ENCODE measurements at places on chromosomes 7 and 10.

DNA sequence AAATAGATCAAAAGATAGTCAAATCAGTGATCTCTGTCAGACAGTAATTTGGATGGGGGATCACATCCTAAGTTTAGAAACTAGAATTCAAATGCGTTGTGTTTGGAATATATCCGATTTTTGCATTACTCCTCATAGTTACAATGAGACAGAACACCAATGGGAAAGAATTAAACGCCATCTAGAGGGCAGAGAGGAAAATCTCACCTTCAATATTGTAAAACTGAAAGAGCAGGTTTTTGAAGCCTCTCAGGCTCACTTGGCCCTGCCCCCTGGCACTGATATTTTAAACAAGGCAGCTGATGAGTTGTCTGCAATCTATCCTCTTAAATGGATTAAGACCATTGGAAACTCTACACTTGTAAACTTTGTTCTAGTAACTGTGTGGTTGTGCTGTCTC, 17.7 kb downstream of the FRG2B start:
- no peak for DNase-seq

- DNase-seq, result no peak
Measured at GRCh38 chr10:50536617-50537240, 87.0 kb downstream of the SGMS1 start.

DNA sequence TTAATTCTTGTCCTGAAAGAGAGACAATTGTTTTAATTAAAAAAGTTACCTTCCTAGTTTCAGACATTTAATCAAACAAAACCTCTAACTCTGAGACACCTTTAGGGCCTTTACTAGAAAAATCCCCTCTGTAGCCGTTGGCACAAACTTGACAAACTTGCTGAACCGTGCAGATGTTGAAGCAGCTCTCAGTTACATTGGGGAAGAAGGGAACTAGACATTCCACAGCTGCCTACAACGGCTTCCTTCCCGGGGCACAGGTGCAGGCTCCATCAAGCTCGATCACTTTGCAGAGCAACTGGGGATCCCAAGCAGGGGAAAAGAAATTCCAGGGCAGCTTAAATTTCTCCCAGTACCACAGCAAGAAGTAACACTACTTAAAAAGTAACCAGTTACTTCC, 141.3 kb downstream of the SKAP2 start:
- no peak for DNase-seq

DNA sequence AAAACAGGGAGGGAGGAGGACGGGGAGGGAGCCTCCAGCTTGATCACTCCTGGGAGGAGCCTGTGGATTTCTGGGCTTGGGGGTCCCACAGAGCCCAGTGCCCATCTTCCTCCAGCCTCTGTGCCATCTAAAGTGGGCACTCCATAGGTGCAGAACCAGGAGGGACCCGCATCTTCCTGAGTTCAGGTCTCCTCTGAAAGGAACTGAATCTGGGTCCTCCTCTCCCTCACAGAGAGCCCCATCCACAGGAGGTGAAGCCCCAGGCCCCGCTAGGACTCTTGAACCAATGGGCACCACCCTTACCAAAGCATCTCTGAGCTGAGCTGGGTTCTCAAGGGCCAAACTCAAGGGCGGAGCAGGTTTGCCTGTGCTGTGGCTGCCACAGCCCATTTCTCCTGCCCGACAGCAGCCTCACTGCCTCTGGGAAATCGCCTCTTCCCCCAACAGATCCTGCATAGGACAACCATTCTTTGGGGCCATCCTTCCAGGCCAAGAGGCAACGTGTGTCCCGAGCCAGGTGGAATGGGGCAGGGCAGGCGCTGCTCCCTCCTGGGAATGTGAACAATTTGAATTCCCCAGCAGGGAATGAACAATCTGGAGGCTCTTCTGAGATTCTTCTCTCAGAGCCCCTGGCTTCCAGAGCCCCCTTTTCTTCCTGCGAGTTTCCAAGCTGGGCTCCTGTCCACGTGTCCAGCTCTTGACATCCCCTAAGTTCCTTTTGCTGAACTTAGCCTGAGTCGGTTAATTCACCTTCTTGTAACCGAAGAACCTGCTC, 411.0 kb upstream of the FOXK1 start:
- no peak for DNase-seq

DNA sequence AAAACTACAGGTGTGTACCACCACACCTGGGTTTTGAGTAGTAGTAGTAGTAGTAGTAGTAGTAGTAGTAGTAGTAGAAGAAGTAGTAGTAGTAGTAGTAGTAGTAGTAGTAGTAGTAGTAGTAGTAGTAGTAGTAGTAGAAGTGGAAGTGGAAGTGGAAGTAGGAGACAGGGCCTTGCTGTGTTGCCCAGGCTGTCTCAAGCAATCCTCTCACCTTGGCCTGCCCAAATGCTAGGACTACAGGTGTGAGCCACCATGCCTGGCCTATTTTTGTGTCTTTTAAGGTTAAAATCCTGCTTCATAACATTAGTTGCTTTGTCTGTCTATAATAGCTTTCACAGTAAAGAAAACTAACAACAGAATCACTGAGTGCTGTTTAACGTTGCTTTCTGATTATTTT, 111.7 kb downstream of the PODXL start:
- no peak for DNase-seq

- no peak for DNase-seq
Measured at GRCh38 chr10:101151395-101151794, 20.3 kb downstream of the TLX1 start.

DNA sequence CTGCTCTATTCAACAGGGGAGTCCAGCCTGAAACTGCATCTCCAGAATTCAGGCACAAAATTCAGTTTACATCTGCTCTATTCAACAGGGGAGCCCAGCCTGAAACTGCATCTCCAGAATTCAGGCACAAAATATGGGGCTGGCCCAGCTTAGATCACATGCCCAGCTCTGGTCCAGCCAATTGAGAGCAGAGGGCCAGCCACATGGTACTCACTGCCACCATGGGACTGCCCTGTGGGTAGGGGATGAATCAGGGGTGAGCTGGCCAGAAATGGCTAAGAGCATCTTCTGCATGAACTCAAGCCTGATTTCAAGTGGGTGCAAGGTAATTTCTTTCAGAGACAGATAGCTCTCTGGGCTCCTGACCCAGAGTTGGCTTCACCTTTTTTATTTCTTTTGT, 156.6 kb upstream of the LYZL2 start:
- no peak for DNase-seq

GRCh38 chr7:17415955-17416354, 117.5 kb downstream of the AHR start:
- no peak for DNase-seq
